ENCODE measurements at places on chromosomes 2 and 18.

GRCh38 chr18:48928787-48929186, 22.0 kb downstream of the SMAD7 start:
- no peak for DNase-seq
- no peak overlapping the region for H3K27ac ChIP-seq
- peaks cover 14% of the 10 kb centered on the region for H3K36me3 ChIP-seq
- no peak overlapping the region for H3K4me3 ChIP-seq
- peaks cover 26% of the 10 kb centered on the region for H3K4me1 ChIP-seq
- H3K27me3 ChIP-seq: no peaks in the 10 kb centered on the region

- H3K4me1 ChIP-seq: no peaks in the 10 kb centered on the region
- H3K27me3 ChIP-seq: no peaks in the 10 kb centered on the region
- H3K27ac ChIP-seq: no peak overlapping the region
- H3K4me3 ChIP-seq: no peak overlapping the region
Measured at GRCh38 chr2:109531221-109531620, 82.5 kb downstream of the SEPTIN10 start.

- H3K4me3 ChIP-seq: no peak overlapping the region
- no peak for DNase-seq
- no peaks in the 10 kb centered on the region for H3K27me3 ChIP-seq
- no peaks in the 10 kb centered on the region for H3K36me3 ChIP-seq
- H3K27ac ChIP-seq: no peak overlapping the region
Measured at GRCh38 chr2:216216951-216217903, 108.1 kb downstream of the XRCC5 start.

- H3K4me1 ChIP-seq: no peaks in the 10 kb centered on the region
- H3K27me3 ChIP-seq: no peaks in the 10 kb centered on the region
- H3K4me3 ChIP-seq: no peak overlapping the region
- H3K27ac ChIP-seq: no peak overlapping the region
Measured at GRCh38 chr18:35117951-35118411, 76.8 kb downstream of the MAPRE2 start.

DNA sequence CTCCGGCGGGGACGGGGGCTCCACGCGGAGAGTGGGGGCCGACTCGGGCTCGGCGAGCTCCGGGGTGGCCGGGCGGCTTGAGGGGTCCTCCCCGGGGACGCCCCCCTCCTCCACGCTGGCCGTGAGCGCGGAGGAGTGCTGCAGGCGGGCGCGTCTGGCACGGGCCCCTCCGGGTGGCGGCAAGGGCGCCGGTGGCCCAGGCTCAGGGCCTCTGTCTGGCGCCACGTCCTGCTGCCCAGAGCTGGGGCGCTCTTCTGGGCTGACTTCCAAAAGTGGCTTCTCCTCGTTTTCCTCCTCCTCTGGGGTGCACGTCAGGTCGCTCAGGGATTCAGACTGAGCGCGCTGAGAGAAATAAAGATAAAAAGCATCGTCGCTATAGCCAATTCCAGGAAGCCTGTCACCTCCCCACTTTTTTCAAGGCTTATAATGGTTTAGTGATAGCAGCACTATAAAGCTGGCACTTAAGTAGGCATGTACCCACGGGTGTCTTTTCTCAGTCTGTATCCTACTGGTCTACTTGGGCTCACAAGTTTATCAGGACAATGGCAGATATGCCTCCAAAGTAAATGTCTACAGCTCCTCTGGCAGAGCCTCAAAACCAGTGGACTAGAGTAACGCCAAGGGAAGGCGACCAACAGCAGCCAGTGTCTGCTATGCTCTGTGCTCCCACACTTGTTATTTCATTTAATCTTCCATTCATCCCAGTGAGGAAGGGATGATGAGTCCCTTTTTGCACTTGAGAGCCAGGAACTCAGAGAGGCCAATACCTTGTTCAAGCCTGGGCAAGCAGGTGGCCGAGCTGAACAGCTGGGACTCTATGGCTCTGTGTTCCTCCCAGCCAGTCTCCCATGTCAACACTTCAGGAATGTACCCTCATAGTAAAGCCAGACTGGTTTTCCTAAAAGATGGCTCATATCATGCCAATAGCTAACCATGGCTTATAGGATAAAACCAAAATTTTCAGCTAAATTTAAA, 92.6 kb upstream of the MGAT4A start:
- H3K4me1 ChIP-seq: no peaks in the 10 kb centered on the region
- peaks cover 11% of the 10 kb centered on the region for H3K27me3 ChIP-seq
- H3K27ac ChIP-seq: no peak overlapping the region

GRCh38 chr2:238509151-238509835, 82.6 kb downstream of the ASB1 start:
- peak overlapping the region; percentile 50 for H3K4me3 ChIP-seq
- H3K36me3 ChIP-seq: peaks cover 8% of the 10 kb centered on the region
- H3K27me3 ChIP-seq: no peaks in the 10 kb centered on the region
- peak; percentile 55 for DNase-seq

GRCh38 chr2:142942690-142943089, 65.2 kb downstream of the KYNU start:
- H3K4me3 ChIP-seq: no peak overlapping the region
- H3K4me1 ChIP-seq: no peaks in the 10 kb centered on the region
- H3K27me3 ChIP-seq: no peaks in the 10 kb centered on the region
- H3K27ac ChIP-seq: no peak overlapping the region
- DNase-seq: no peak

- no peaks in the 10 kb centered on the region for H3K4me1 ChIP-seq
- H3K27ac ChIP-seq: no peak overlapping the region
- H3K27me3 ChIP-seq: no peaks in the 10 kb centered on the region
- no peak for DNase-seq
Measured at GRCh38 chr2:59177748-59178147, 936.6 kb upstream of the FANCL start.

DNA sequence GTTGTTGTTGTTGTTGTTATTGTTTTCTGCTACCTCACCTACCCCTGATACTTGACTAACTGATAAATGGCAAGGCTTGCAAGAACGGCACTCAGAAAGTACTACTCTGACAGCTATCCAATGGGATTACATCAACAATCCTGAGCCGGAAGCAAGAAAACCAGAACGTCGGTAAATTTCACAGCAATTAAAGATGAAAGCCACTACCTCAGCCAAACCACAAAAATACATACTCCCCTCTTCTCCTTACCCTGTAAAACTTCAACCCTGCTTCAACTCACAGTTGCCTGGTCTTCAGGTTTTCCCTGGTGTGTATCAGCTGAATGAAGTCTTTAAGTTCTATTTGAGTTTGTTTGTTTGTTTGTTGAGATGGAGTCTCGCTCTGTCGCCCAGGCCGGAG, 293.7 kb upstream of the RND3 start:
- no peaks in the 10 kb centered on the region for H3K27me3 ChIP-seq
- no peak overlapping the region for H3K27ac ChIP-seq
- DNase-seq: no peak
- H3K4me3 ChIP-seq: no peak overlapping the region

GRCh38 chr18:25174324-25174723, 177.6 kb downstream of the ZNF521 start:
- H3K4me1 ChIP-seq: peaks cover 2% of the 10 kb centered on the region
- DNase-seq: no peak
- H3K27me3 ChIP-seq: no peaks in the 10 kb centered on the region
- no peaks in the 10 kb centered on the region for H3K36me3 ChIP-seq
- no peak overlapping the region for H3K27ac ChIP-seq
- H3K4me3 ChIP-seq: no peak overlapping the region

DNA sequence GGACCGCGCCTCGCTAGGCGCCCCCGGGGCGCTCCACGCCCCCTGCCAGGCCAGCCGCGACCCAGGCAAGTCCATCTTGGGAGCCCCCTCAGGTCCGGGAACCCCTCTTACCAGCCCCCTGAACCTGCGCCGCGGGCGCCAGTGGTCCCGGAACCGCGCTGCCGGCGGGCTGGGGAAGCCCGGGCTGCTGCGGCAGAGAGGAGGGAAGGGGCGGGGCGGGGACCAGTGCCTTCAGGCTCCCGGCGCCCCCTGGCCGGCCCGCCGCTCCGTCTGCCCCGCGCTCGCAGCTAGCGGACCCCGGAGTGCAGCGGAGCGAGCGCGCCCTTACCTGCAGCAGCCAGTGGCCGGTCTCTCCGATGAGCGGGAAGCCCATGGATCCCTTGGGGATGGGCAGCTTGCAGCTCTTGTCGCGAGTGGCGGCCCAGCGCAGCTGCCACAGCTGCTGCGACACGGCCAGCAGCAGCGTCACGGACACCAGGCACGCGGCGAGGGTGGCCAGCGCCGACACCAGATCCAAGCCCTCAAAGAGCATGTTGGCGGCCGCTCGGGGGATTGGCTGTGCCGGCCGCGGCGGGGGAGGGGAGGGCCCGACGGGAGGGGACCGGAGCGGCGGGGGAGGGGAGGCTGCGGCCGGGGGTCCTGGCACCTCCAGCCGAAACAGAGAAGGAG, at the start of gene CYP26B1:
Gene CYP26B1 (minus strand): TSS at position 560 of the 669 bp plus-strand sequence. CDS start 28 bp downstream, at position 532.
- H3K4me1 ChIP-seq: no peaks in the 10 kb centered on the region
- DNase-seq: peak; percentile 60
- no peak within 1 kb of the TSS for H3K27ac ChIP-seq
- no peaks in the 10 kb centered on the region for H3K36me3 ChIP-seq
- H3K4me3 ChIP-seq: peak within 1 kb of the TSS; percentile 89

DNA sequence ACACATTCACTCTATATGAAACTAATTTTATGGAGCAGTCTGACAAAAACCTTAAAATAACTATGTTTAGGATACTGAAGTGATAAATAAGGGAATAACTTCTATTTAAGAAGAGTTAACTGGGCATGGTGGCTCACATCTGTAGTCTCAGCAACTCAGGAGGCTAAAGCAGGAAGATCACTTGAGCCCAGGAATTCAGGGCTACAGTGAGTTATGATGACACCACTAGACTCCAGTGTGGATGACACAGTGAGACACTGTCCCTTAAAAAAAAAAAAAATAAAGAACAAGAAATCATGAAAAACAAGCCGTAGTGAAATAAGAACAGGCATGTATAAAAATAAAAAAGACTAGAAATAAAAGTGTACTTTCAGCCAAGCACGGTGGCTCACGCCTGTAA, 82.0 kb downstream of the THADA start:
- H3K36me3 ChIP-seq: no peaks in the 10 kb centered on the region
- H3K4me1 ChIP-seq: no peaks in the 10 kb centered on the region
- H3K4me3 ChIP-seq: no peak overlapping the region
- no peak for DNase-seq
- H3K27me3 ChIP-seq: no peaks in the 10 kb centered on the region
- H3K27ac ChIP-seq: no peak overlapping the region

DNA sequence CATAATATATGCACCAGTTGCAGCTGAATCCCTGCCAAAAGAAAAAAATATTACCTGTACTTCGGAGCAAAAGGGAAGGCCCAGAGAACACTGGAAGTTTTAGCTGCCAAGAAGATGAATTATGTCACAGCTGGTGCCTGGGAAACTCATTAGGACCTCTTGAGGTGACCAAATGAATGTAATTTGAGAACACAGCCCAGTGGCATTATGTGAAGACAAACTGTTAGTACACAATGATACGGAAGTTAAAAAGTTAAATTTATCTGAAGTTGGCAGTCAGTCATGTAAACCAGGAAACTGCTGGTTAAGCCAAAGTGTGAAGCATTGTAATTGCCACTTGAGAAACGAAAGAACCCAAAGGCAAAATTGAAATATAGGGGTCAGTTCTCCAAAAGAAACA, 80.7 kb downstream of the EML4 start:
- H3K4me3 ChIP-seq: no peak overlapping the region
- H3K36me3 ChIP-seq: peaks cover 29% of the 10 kb centered on the region

DNA sequence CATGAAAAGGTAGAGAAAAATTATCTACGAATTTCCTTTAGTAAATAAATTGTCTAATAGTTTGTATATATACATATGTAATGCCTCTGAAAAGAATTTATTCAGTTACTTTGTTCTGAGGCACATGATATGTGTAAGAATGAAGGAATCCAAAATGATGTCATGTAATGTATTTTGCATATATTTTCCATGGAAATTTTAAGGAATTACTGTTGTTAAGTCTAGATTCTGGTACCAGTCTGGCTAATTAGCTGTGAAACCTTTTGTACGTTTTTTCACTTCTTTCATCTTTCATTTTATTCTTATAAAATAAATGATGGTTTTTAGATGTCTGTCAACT, 12.3 kb downstream of the YIPF4 start:
- H3K4me1 ChIP-seq: no peaks in the 10 kb centered on the region
- no peak for DNase-seq

DNA sequence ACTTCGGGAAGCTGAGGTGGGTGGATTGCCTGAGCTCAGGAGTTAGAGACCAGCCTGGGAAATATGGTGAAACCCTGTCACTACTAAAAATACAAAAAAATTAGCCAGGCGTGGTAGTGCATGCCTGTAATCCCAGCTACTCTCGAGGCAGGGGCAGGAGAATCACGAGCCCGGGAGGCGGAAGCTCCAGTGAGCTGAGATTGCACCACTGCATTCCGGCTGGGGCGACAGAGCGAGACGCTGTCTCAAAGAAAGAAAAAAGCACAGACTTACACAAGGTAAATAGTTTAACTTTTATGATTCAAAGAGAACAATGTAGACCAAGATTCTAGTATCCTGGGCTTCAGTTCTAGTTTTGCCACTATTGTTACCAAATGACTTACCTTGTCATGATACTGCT, 37.4 kb downstream of the NCKAP1 start:
- H3K27me3 ChIP-seq: no peaks in the 10 kb centered on the region
- peaks cover 52% of the 10 kb centered on the region for H3K36me3 ChIP-seq
- H3K4me1 ChIP-seq: no peaks in the 10 kb centered on the region
- no peak for DNase-seq
- no peak overlapping the region for H3K27ac ChIP-seq

GRCh38 chr18:45783097-45784075, 42.1 kb upstream of the SIGLEC15 start:
- DNase-seq: no peak
- peaks cover 6% of the 10 kb centered on the region for H3K4me1 ChIP-seq
- H3K27me3 ChIP-seq: no peaks in the 10 kb centered on the region

GRCh38 chr2:234710066-234710465, 213.2 kb upstream of the ARL4C start:
- H3K4me1 ChIP-seq: peaks cover 20% of the 10 kb centered on the region
- no peak for DNase-seq
- no peaks in the 10 kb centered on the region for H3K36me3 ChIP-seq
- H3K4me3 ChIP-seq: peak overlapping the region; percentile 39
- no peaks in the 10 kb centered on the region for H3K27me3 ChIP-seq
- H3K27ac ChIP-seq: no peak overlapping the region

- no peaks in the 10 kb centered on the region for H3K27me3 ChIP-seq
- H3K4me1 ChIP-seq: no peaks in the 10 kb centered on the region
- DNase-seq: no peak
- H3K4me3 ChIP-seq: no peak overlapping the region
Measured at GRCh38 chr2:938181-939005, 12.3 kb upstream of the SNTG2 start.

DNA sequence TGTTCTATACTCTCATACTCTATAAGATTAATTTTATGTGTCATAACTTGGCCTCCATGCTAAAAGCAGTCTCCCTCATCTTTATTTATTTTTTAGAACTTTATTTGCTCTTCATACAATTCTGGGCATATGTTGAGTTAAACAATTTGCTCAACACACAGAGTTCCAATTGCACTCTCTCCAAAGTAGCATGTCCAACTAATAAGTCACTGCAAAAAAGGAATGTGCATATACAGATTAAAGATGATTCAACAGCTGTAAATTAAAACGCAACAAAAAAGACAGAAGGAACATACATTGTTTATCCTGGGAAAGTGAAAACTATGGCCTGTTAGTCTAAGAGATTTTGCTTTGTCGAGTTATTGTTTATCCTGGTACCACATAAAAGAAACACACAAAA, 277.7 kb upstream of the ACVR2A start:
- peaks cover 4% of the 10 kb centered on the region for H3K36me3 ChIP-seq
- no peak overlapping the region for H3K27ac ChIP-seq
- no peak overlapping the region for H3K4me3 ChIP-seq
- no peaks in the 10 kb centered on the region for H3K4me1 ChIP-seq
- DNase-seq: no peak

Measured in H9 (cell line).